CD4-positive, alpha-beta memory T cell (primary cell): ENCODE measurements at places on chromosomes 16 and 17.
A peak's percentile ranks its signal among the peaks of the same experiment; 100 is the strongest.

- no peak for DNase-seq
Observed at GRCh38 chr17:17762744-17763105, 74.1 kb downstream of the SREBF1 start.

DNA sequence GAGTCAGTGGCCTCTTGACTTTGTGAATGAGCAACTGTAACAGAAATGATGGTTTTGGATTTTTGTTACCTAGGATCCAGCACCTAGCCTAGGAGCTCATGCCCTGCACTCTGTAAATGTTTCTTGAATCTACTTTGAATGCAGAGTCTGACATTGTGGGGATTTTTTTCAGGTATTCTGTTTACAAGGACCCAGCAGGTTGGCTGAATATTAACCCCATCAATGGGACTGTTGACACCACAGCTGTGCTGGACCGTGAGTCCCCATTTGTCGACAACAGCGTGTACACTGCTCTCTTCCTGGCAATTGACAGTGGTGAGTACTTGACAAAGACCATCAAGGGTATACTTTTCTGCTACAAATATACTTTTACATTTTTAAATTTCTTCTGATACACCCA lies 59.8 kb upstream of the HSBP1 start:
- no peak for DNase-seq

- DNase-seq, result peak; percentile 73
Observed at GRCh38 chr16:74999609-75000480, 1.0 kb downstream of the ZNRF1 start.

DNA sequence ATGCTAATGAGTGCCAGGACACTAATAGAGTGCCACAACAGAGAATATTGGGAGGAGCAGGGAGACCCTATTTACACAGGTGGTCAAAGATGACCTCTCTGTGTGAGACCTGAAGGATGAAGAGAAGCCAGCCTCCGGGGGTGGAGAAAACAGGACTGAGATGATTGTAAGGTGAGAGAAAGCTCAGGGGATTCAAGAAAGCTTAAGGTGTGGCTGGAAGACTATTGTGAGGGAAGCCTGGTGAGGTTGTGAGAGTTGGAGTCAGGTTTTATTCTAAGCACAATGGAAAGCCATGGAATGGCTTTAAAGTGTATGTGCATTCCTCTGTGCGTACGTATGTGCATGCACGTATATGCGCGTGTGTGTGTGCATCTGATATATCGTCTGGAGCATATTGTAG lies 10.4 kb upstream of the MARCHF10 start:
- DNase-seq, result no peak

DNA sequence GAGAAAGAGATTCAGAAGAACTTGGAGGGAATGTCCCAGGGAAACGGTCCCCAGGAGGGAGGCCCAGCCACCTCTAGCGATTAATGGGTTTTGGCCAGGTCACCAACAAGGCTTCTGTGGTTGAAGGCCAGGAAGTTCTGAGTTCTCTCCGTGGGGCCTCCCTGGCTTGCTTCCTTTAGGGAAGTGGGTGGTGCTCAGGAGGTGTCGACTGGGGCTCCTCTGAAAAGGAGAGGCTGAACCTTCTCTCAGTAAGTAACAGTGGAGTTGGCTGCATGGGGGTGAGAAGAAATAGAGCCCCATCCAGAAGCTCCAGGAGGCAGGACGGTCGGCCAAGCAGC lies 77.1 kb upstream of the GSE1 start:
- DNase-seq, result no peak

- DNase-seq, result no peak
Observed at GRCh38 chr17:46059486-46059885, 60.4 kb downstream of the STH start.

DNA sequence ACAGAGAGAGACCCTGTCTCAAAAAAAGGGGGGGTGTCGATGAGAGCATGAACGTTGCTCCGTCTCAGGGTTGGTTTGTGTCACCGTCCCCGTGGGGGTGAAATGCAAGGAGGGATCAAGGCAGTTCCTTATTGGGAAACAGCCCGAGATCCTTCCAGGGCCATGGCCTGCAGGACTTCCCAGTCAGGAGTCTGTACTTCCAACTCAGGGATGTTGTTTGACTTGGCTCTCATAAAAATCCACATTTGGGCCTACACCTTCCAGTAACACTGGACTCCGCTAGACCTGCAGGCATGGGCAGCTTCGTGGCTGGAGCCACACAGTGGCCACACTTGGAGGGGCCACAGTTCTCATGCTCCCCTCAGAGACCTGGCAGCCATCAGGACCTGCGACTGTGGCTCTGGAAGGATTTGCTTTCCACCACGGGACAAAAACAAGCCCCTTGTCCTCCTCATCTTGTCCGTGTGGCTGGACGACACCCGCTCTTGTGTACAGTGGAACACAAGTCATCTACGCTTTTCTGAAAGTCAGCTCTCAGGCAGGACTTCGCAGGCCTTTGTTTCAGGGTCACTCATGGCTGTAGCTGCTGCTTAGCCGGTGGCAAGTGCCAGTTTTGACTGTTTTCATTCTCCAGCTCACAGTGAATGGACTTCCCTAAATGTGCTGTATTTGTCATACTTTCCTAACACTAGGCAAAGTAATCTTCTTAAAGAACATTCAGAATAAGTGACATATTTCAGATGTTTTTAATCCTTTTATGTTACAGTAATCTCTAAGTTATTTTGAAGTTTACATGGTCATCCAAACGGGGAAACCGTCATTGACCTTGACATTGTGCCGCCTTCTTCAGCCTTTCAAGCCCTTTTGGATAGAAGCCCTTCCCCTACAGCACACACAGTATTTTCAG lies 24.2 kb upstream of the IL17C start:
- DNase-seq, result no peak

DNA sequence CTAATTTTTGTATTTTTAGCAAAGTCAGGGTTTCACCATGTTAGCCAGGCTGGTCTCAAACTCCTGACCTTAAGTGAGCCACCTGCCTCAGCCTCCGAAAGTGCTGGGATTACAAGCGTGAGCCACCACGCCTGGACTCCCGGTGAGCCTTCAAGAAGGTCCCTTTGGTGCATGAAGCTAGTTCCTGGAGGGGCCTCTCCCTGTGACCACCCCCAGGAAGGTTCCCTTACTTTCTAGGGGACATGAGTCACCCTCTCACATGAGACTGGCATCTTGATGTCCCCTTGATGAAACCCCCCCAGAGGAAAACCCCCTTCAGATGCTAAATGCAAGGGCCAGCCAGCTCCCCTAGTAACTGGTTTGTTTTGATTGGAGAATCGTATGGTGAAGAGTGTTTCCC lies 12.8 kb downstream of the CARHSP1 start:
- DNase-seq, result no peak

DNA sequence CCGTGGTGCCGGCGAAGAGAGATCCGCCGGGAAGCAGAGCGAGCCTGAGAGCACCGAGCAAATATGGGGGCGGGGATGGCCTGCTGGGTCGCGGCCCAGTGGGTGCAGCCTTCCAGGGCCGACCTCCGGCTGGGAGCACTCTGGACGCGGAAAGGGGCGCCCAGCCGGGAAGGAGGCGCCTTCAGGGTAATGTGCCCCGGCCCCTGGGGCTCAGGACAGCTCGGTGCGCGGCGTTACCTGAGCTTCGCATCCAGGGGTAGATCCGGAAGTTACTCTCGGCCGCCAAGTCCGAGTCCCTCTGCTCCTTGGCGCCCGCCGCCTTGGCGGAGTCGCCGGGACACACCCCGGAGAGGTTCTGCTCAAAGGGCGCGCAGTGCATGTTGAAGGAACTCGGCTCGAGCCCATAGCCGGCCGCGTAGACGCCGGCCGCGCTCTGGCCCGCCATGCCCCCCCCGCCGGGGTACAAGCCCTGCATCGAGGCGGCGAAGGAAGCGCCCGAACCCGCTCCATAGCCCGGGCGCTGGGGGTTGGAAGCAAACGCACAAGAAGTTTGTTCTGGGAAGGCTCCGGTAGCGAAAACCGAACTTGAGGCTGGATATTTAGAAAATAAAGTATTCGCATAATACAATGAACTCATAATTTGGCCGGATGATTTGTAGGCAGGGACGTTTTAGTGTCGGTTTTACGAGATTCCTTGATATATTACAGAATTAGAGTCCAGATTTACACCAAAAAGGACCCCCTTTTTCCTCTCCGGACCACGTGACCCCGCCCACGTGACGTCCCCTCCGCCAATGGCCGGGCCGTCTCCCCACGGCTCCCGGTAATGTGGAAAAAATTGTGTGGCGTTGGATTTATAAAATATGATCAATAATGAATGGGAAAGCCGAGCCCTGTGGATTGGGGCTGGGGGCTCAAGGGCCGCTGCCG lies at the start of gene HOXB7:
HOXB7 (minus strand) TSS at position 736 of the 930 bp plus-strand sequence; CDS start at position 637, 99 bp downstream.
- DNase-seq, result peak; percentile 50
